Fibroblast of upper back skin (primary cell): ENCODE measurements at places on chromosomes 1 and 21.

- DNase-seq, result no peak
Observed at GRCh38 chr1:160179336-160179735, 11.0 kb upstream of the CASQ1 start.

- DNase-seq, result no peak
Observed at GRCh38 chr21:41834926-41835663, 44.0 kb downstream of the PRDM15 start.

DNA sequence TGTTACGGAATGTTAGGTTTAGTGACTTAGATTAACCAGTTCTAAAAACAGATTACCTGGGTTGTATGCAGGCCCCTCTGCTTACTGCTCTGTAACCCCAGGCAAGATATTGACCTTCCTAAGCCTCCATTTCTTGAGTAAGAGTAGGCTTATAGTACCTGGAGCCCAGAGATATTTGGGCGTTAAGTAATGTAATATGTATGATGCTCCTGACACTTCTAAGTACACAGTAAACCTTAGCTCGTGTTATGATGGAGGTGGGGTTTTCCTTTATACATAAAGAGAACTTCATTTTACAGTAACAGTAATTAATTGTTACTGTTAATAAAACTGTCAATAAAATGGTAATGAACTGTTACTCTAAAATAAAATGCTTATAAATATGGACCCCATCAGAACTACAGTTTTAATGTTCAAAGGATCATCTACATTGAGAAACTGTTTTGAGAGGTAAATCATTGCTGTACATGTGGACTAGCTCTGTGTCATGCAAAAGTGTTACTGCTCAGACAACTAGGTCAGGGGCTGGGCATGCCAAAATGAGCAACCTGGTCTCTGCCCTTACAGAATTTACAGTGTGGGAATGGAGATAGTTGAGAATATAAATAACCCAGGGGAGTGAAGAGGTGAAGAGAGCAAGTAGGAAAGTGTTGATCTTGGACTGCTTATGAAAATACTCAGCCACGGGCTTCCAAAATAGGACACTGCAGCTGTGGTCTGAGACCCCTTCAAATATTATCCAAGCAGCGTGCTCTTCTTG, 26.6 kb downstream of the LRRC8C start:
- no peak for DNase-seq

- no peak for DNase-seq
Observed at GRCh38 chr1:165289556-165289955, 67.0 kb downstream of the LMX1A start.

- peak; percentile 13 for DNase-seq
Observed at GRCh38 chr1:7580923-7581753, 190.0 kb upstream of the VAMP3 start.

DNA sequence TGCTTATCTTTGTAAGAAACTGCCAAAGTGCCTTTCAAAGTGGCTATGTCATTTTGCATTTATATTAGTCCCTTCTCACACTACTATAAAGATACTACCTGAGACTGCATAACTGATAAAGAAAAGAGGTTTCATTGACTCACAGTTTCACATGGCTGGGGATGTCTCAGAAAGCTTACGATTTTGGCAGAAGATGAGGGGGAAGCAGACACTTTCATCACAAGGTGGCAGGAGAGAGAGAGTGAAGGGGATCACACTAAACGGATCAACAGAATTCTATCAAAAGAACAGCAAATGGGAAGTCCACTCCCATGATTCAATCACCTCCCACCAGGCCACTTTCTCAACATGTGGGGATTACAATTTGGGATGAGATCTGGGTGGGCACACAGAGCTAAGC, 1352.0 kb upstream of the B3GALT2 start:
- DNase-seq, result no peak

- no peak for DNase-seq
Observed at GRCh38 chr1:118397496-118397859, 212.4 kb upstream of the SPAG17 start.
